ENCODE measurements at places on chromosomes 12 and 14.

GRCh38 chr12:70645494-70646317 lies 8.5 kb upstream of the PTPRB start:
- DNase-seq = no peak

DNA sequence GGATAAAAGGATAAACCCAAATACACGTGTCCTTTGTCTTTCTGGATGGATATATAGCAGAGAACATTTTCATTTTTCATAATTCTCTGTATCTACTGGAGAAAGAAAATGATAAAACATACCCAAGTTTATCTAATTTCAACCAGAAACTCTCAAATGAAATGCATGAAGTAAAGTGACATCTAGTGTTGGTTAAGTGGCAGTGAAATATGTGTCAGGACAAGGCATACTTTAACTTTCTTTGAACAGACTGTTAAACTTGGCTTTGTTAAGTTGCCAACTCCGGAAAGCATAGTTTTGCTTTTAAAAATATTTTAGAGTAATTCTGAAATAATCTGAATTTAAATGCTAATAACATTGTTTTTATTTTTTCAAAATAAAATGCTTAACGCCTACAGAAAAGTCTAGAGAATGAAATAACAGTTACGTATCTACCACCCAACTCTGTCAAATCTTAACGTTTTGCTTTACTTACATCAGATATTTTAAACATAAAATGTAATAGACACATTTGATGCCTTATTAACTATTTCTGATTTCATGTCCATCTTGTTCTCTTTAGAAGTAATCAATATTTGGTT lies 25.2 kb upstream of the NTN4 start:
- no peak for DNase-seq

DNA sequence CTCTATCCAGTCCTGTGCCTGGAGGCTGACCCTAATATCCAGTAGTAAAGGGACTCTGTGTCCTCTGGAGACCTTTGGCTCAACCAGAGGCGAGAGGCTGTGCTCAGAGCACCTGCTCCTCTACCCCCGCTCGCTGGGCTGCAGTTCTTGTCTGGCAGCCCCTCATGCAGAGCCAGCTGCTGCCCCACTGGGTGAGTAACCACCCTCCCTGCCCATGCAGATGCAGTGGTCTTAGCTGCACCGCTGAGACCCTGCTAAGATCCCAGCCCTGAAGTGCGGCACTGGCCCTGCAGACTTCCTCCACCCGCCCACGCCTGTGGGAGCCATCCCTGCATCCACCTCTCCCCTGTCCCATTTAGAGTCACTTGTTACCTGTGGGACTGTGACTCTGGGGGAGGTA lies 347.5 kb upstream of the SFSWAP start:
- no peak for DNase-seq

- no peak for DNase-seq
Measured at GRCh38 chr12:11667171-11667570, 17.7 kb downstream of the ETV6 start.

DNA sequence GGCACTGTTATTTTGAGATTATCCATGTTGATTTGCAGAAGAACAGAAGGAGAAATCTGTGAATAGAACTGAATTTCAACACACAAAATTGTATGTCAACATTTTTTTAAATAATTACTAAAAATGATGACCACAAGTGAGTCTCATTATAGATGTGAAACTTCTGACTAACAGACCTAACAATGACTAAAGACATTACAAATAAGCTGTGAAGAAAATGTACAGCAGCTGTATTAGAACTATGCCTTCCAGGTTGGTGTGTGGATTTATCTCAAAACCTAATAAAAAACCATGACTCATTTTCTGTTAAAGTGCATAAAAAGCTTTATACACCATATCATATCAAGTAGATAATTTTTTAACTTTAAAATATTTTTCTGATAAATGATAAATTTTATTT lies 22.5 kb upstream of the FOXG1 start:
- no peak for DNase-seq

- DNase-seq = no peak
Measured at GRCh38 chr14:67778792-67779191, 37.6 kb downstream of the ZFYVE26 start.

DNA sequence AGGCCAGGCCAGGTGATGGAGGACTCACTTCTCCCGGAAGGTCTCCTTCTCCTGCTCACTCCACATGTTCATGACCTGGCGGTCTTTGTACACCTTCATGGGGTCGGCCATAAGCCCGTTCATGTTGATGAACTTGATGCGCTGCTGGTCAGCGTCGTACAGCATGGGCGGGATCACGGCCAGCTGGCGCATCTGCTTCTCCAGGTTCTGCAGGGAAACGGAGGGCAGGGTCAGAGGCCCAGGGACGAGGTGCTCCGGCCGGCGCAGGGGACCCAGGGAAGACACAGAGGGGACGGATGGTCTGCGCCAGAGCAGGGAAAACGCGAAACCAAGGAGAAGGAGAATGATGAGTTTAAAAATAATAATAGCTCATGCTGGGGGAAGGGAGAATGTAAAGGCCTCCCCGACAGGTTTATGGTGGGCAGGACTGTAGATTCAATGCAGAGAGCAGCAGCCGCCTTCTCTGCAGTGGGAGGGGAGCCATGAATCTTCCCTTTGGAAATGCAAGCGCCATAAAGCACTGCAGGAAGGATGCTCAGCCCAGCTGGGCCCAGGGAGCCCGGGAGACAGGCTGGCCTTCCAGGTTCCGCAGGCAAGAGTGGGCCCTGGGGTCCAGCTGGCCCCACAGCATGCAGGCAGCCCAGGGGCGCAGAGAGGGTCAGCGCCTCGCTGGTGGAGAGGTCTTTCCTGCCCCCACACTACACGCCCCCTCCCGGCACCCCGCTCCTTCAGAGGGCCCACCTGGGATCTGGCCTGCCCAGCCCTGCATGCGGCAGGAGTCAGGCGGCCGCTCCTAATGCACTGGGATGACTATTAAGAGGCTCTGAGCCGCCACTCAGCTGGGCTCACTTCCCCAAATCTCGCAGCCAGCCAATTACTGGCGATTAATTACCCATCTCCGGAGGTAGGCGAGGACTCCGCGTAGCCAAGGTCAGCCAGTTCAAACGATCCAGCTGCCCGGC lies 132.0 kb downstream of the RFLNA start:
- no peak for DNase-seq
